ENCODE measurements at places on chromosomes 2 and 18. TPM values are rescaled to one million over a fixed set of nuclear protein-coding genes. Genes with fewer than 3 reads are reported as not detected.

The SERPINB11 gene
- total RNA-seq, result not detected

The FBXO41 gene
- total RNA-seq, result 0.66 TPM

The ADAM23 gene
- total RNA-seq, result 11.2 TPM

The SGPP2 gene
- not detected for total RNA-seq

Data from thoracic aorta endothelial cell (primary cell).